ENCODE measurements at places on chromosomes 13 and 19. TPM values are rescaled to one million over a fixed set of nuclear protein-coding genes. Genes with fewer than 3 reads are reported as not detected.

Gene CGB3
- total RNA-seq, result not detected

Gene GFY
- not detected for total RNA-seq

GRCh38 chr19:4403005-4403761 is 743 bp downstream of the CHAF1A start:
- DNase-seq, result peak; percentile 52

Gene SPTBN4
- total RNA-seq, result 0.78 TPM

Gene NLRP5
- not detected for total RNA-seq

Gene TNFRSF19
- 0.31 TPM for total RNA-seq

DNA sequence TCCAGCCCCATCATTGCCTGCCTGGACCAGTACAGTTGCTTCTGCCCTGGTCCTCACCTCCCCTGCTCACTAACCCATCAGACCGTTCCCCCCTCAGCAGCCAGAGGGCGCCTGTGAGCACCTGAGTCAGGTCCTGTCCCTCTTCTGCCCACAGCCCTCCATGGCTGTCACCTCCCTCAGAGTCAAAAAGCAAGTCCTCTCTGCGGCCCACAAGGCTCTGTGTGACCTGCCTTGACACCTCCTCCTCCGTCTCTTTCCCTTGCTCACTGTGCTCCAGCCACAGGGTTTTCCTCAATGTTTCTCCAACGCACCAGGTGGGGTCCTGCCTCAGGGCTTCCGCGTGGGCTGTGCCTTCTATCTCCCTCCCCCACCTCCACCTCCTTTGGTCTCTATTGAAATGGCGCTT is 29.4 kb upstream of the PTPRS start:
- DNase-seq, result peak; percentile 89

- no peak for DNase-seq
These were observed 286.5 kb downstream of the PCDH17 start for GRCh38 chr13:57918086-57918485.

Gene TUBGCP3
- 19.2 TPM for total RNA-seq

- no peak for DNase-seq
These were observed 5.6 kb upstream of the GPR42 start for GRCh38 chr19:35365303-35365702.

GRCh38 chr13:30371649-30372265 is 50.5 kb upstream of the UBE2L5 start:
- no peak for DNase-seq

Gene RNF225
- 0.70 TPM for total RNA-seq

Gene NOVA2
- total RNA-seq, result 0.35 TPM

Gene CATSPERD
- total RNA-seq, result 0.03 TPM

GRCh38 chr19:51020988-51021651 is 1.6 kb upstream of the KLK10 start:
- DNase-seq, result peak; percentile 74

Gene FUT2
- total RNA-seq, result 1.8 TPM

Gene KLK4
- total RNA-seq, result not detected
